ENCODE measurements at places on chromosomes 1 and 21.
A peak's percentile ranks its signal among the peaks of the same experiment; 100 is the strongest.

DNA sequence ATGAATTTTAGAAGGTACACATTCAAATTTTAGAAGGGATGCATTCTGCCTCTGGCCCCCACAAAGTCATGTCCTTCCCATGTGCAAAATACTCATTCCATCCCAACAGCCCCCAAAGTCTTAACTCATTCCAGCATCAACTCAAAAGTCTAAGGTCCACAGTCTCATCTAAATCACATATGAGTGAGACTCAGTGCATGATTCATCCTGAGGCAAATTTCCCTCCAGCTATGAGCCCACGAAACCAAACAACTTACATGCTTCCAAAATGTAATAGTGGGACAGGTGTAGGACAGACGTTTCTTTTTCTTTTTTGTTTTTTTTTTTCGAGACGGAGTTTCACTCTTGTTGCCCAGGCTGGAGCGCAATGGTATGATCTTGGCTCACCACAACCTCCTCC, 12.5 kb upstream of the WNT2B start:
- DNase-seq = no peak

- DNase-seq = peak; percentile 54
Observed at GRCh38 chr1:17759114-17759513, 4.0 kb downstream of the ACTL8 start.

- DNase-seq = no peak
Observed at GRCh38 chr1:245026247-245026646, 128.5 kb upstream of the KIF26B start.

DNA sequence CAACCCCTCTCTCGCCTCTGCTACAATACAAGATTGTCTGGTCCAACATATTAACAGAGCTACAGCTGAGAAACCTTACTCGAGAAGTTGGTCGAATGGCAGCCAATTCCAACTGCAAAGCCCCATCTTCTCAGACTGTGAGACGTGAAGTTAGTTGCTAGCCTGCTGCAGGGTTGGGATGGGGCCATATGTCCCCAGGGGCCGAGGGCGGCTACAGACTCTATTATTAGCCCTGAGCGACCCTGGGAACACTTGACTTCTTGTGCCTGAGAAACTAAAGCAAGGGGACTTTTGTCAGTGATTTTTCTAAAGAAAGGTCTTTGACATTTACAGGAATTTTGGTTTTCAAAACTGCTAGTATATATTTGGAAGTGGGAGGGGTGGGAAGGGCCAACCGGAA, 13.7 kb downstream of the NCF2 start:
- no peak for DNase-seq

DNA sequence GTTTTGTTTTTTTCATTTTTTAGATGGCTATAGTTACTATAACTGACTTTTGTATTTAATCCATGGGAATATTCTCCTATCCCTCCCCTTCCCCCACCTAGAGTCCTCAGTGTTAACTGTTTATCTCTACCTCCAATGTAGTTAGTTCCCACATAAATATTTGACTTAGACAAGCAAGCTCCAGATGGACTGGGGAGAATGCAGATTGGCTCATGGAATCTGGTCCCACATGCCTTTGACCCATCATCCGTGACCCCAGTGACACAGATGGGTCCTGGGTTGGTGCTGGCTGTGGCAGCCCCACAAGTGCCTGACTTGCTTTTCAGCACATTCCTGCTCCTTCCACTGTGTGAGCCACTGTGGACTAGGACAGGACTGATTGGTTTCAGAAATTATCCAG, 41.8 kb downstream of the ATP2B4 start:
- no peak for DNase-seq

- no peak for DNase-seq
Observed at GRCh38 chr1:63865561-63865960, 91.7 kb downstream of the ROR1 start.

GRCh38 chr1:63602629-63603028, 9.4 kb downstream of the PGM1 start:
- DNase-seq = no peak

GRCh38 chr1:174652569-174653280, 205.0 kb downstream of the GPR52 start:
- DNase-seq = no peak

- no peak for DNase-seq
Observed at GRCh38 chr1:35854989-35855700, 27.9 kb upstream of the AGO1 start.

- no peak for DNase-seq
Observed at GRCh38 chr1:51520700-51521248, 1.7 kb upstream of the EPS15 start.

DNA sequence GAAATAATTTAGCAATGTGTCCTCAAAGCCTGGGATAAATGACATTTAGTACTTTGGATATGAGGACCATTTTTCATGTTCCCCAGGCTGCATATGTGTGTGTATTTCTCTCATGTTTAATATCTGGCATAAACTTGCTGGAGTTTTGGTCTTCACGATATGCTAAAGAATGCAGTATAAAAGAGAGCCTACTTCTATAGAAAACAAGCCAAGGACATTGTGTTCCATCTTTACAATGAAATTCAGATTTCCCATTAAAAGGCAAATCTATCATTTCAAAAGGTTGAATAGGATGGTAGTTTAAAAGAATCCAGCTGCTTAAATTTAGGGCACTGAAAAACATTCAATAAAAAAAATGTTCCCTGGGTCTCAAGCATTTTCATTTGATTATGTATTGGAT, 169.0 kb upstream of the C1orf105 start:
- no peak for DNase-seq

DNA sequence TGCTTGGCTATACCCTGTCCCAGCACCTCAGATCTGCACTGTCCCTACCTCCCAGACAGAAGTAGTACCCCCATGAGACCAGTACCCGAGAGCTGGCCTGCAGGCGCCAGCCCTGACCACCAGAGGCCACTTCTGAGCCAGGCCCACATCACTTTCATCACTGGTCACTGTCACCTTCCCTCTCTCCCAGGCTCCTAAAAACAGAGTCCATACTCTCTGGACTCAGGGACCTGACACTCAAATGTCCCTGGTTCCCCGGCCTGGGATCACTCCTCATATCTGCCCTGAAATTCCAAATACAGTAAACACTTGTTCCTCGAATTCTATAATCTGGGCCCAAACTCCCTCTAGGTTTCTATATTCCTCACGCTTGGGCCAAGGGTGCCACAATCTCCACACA, 18.7 kb downstream of the TMEM53 start:
- DNase-seq = no peak

- no peak for DNase-seq
Observed at GRCh38 chr21:14989359-14989758, 75.4 kb downstream of the NRIP1 start.

DNA sequence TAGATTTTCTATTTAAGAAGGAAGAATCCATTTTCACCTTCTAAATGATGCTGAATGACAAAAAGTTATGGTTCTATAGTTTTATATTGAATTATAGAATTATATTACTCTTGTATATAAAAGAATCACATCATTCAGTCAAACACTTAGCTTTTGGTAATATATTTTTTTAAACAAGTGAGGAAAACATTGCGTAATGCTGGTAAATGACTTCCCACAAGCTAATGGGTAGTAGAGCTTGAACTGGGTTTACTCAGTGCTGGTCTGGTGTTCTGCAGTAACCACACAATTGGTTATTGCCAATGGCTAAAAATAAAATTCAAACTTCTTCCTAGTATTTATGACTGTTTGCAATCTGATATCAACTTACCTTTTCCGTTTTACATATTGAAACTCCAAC, 10.6 kb upstream of the GIPC2 start:
- DNase-seq = no peak

DNA sequence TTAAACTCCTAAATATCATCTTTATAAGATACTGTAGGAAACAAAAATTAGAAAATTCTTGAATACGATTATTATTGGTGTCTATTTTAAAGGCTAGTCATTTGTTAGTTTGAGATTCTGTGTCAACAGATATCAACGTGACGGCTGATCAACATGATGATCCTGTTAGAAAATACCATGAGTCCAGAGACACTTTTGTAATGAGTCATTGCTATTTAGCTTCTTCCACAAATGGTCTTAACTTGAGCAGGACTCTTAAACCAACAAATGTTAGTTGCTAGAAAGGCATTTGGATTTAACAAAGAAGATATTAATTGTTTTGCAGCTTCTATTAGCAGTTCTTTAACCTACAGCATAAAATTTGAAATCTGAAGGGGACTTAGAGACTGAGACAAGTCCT, 131.2 kb downstream of the TGFB2 start:
- no peak for DNase-seq

DNA sequence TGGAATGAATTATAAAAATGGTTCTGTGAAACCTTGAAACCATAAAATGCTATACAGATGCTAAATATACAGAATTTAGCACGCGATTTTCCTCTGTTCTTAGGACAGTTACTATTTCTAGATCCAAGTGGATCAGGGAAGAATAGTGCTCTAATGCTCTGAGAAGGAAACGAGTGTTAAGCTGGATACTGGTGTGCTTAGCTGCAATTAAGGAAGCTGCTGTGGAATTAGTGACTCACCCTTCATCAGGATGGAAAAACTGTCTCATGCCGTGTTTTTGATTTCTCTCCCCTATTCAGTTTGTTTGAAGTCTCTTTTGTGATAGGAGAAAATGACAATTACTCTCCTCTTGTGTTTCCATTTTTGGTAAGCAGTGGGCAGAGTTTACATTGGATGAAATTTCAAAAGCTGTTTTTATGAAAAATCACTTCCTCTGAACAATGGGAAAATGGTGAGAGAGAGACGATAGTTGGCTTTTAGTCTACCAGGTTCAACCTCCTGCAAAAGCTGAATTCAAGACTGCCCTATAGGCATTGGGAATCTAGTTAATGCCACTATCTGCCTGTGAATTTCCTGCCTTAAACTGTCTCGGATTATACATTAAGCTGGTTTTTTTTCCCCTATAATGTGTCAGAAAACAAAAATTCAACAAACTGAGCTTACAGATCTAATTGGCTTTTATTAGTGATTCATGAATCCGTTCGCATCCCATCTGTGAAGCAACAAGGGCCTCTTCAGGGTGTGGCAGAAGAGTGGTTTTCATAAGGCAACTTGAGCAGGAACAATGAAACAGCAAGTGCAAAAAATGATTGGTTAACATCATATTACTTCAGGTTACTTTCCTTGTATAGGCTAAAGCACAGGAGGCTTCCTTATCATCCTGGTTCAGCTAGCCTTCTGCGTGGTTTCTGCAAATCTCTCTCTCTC, 179.8 kb downstream of the ST6GALNAC3 start:
- no peak for DNase-seq

DNA sequence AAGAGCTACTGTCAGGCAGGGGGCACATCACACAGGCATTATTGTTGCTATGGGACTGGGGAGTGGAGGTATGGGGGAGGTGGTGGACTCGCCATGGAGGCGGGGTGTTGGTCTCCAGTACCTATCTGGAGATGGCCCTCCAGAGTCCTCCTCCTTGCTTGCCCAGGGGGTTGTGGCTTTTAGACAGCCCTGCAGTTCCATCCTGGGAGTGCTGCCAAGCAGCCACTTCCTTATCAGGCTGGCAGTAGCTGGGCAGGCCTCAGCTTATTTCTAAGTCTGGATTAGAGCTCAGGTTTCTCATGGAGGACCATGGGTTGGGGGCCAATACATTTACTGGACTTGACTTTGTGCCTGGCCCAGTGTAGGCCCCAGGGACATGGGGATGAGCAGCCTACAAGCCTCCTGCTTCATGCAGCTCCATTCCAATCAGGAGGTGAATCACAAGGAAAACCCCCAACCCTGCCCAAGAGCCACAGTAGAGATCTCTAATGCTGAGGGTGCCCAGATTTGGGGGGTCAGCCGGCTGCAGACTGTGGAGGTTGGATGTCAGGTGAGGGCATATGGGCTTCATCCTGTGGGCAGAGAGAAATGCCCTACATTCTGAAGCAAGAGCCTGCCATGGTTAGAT, 210.7 kb upstream of the EDN2 start:
- no peak for DNase-seq

DNA sequence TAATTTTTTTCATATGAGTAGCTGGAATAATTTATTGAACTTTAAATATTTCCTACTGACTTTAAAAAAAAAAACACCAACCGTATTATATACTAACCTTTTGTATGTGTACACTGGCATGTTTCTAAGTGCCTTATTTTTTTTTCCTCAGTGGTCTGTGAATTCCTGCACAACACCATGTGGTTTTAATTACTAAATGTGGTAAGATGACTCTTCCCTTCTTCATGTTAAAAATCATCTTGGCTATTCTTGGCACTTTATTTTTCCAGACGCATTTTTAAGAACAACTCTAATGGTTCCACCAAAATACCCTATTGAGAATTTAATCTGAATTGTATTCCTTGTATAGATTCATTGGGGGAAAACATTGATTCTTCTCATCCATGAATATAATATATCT, 28.4 kb downstream of the PPP2R5A start:
- no peak for DNase-seq

GRCh38 chr1:17643861-17644703, 104.6 kb downstream of the ARHGEF10L start:
- DNase-seq = no peak

- no peak for DNase-seq
Observed at GRCh38 chr1:29800522-29800956, 564.2 kb downstream of the PTPRU start.

DNA sequence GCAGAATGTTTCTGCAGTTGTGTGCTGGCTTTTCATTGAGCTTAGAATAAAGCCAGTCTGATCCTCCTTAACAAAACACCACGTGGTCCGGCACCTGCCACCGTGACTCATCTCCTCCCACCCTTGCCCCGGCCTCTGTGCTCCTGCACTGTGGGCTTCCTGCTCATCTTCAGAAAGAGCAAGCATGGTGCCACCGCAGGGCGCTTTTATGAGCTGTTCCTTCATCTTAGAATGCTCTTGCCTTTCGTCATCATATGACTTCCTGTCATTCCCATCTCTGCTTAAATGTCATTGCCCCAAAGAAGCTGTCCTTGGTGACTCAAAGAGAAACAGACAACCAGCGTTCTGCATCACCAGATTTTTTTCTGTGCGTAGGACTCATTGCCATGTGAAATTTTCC, 117.8 kb downstream of the HHAT start:
- DNase-seq = no peak

DNA sequence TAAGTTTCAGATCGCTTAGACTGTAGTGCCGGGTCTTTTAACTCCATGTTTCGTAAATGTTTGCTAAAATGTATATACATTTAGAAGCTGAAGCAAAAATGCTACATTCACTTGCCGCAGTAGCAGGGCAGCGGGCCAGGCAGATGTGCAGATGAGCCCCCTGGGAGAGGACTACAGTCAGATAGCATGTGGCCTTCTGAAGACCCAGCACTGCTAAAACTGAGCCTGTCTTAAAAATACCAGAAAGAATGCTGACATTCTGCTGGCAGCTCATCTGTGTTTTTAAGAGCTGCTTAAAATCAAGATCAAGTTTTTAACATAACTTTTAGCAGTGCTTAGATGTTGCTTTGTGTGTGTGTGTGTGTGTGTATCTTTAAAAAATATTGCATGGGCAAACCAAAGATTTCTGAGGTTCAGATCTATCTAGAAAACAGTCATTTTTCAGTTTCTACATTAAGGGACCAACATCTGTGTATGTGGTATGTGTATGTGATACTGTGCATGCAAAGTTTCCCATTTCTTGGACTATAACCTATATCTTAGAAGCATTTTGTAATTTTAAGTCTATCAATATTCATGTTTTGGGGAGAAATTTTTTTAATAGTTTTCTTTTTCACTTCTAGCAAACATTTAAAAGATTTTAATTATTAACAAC, 31.7 kb downstream of the CHRM3 start:
- no peak for DNase-seq

Data from CMK (cell line).